ENCODE measurements at places on chromosomes 7 and 10.

DNA sequence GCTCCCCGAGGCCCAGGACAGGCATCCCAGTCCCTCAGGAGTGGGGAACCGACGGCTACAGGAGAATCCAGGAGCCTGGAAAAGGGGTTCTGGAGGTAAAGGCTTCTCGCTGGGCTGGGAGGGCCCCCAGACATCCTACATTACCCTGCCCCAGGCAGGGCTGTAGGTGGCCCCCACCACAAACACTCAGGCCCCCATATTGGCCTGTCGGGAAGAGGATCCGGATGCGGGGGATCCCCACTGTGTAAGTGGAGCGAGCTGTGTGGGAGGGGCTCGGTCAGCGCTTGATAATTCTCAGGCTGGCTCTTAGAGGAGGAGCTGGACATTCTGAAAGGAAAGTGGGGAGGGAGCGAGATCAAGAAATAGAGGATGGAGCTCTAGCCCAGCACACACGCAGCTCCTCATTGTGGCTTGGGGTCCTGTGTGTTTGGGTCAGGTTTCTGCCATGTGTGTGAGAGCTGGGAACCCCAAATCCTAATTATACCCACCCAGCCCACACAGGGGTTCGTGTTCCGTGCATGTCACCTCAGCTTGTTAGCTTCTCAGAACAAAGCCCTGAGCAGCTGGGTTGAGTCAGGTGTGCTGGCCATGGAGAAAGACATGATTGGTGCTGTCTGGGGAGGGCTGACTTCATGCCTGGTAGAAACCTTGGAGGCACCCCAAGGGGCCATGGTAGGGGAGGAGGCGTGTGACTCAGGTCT lies 49.4 kb downstream of the ZNF467 start:
- DNase-seq = no peak

DNA sequence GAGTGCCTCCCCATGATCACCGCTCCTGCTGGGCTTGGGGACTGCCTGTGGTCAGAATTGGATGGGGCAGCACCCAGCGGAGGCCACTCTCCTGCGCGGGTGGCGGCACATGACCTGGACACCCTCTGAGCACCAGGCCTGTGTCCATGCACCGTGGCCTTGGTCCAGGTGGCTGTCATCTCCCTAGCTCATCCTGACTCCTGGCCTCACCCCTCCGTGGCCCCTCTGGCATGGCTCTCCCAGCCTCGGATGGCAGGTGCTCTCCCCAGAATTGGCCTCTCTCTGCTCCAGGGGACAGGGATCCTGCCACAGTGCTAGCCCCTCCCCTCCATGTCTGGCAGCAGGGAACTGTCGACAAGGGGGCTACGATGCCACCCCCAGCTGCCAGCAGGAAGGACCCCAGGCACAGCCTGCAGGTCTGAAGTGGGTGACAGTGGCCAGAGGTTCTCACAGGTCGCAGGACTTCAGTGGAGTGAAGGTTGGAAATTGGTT lies 37.2 kb upstream of the BTBD16 start:
- no peak for DNase-seq

DNA sequence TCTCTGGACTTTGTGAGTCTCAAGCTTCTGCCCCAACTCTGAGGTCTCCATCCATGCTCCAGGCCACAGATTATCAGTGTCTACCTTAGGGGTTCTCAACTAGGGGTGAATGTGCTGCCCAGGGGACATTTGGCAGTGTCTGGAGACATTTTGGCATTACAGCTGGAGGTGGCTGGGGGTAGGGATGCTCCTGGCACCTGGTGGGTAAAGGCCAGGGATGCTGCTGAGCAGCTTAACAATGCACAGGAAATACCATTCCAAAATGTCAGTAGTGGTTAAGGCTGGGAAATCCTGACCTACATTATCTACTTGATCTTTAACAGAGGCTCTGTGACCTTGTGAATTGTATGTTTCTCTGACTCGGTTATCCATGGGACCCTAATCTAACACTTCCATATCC lies 67.3 kb upstream of the PALS2 start:
- no peak for DNase-seq

DNA sequence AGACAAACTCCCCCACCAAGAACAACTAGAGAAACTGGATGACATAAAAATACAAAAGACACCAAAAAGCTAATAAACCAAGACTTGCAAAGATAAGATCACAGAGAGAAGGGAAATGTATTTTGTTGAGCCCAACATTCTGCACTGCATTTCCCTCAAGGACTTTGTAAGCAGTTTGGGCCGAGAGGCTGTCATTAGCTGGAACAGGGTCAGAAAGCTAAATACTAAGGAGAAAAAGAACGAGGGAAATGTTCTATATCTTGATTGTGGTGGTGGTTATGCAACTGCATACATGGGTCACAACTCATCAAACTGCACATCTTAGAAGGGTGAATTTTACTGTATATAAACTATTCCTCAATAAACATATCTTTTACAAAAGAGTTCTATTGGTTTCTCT lies 315.0 kb downstream of the IPMK start:
- no peak for DNase-seq

DNA sequence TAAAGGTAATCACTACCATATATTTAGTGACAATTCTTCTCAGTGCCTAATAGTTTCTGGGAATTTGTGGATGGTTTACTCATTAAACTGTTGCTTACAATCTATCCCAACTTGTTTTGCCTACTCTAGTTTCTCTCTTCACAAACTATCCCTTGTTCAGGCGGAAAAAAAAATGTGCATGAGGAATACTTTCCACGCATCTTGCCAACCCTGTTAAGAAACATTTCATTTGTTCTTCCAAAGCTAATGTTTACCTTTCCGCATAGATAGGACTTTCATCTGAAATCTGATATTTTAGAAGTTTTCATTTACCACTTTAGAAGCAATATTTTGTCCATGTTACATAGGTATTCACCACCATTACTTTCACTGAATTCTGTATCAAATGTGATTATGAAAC lies 191.9 kb downstream of the MDFIC start:
- DNase-seq = no peak

DNA sequence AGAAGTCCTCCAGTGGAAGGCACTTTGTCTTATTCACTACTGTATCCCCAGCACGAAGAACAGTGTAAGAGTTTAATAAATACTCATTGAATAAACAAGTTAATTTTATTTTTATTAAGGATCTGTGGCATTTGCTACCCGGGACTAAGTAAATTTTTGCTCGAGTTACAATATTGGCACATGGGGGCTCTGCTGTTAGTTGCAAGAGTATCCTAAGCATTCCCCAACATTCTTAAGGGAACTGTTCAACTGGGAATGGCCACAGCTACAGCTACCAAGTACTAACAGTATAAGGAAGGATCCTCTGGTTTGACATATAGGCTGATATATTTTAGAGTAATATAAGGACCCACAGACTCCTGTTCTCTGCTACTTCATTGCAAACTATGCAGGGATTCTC lies 8.7 kb upstream of the LRRTM3 start:
- no peak for DNase-seq

DNA sequence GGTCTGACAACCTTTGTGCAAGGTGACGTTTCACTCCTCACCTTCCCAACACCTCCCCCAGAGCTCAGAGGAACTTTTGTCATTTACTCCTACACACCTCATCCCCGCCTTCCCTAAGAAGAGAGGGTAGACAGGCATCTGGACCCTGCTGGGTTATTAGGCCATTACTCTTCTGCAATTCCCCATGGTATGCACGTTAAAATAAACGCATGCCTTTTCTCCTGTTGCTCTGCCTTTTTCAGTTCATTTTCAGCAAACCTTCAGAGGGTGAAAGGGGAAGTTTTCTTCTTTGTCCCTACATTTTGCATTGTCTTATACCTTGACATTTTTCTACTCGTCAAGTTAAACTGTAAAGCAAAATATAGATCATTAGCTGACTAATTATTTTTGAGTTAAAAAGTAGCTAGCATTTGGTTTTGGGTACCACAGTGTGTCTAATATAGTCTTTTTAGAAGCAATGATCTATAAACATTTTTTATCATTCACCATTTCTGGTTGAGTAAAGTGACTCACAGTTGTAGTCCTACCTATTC lies 10.5 kb upstream of the EDRF1 start:
- DNase-seq = no peak

DNA sequence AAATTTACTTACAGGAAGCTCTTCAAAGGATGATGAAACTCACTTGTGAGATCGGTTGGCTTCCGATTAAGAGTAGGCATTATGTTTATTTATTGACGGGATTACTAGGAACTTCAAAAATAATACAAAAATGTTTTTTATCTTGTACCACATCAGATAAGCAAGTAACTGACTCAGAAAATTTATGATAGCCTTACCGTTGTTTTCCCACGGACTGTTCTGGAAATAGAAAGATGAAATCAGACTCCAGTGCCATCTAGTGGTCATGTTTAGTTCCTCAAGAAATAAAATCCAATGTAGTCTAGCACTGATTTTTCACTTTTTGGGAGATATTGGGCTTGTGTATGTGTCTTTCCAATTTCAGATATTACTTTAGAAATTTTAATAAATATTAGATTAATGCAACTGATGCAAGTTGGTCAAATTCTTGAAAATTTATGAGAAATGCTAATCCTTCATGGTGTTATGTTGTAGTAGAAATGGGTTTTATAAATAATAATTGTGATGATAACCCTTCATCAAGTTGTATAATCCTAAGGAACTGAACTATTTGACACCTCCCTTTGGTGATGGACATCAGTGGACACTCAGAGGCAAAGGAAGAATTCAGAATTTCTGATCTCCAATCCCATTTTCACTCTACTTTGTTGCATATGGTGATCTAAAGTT lies 168.8 kb downstream of the TMEM26 start:
- no peak for DNase-seq

DNA sequence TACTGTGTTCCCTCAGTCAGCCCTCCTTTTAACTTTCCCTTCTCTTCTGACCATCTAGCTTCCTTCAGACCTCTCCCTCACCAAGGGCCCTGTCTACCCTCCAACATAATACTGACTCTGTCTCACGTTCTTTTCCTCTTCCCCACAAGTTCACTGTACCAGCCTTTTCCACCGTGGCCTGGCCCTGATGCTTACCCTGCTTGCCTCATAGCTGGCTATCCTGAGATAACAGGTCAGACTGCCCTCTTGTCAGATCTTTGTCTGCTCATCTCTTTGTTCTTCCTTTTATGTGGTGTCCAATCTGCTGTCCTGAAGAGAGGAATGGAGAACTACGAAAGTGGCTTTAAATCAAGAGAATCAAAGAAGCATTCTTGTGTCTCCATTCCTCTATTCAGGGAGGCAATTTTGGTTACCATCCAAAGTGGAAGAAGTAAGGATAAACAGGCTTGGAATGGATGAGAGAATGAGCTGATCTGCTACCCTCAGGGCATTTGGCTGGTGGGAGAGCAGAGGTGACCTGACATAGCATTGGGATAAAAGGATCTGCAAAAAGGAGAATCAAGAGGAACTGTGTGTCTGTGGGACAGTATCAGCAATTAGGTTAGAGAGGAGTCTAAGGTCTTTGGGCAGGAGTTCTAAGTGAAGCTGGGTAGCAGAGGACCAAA lies 8.1 kb downstream of the BTAF1 start:
- DNase-seq = no peak

GRCh38 chr7:4801839-4802231 lies 26.4 kb downstream of the AP5Z1 start:
- DNase-seq = no peak

DNA sequence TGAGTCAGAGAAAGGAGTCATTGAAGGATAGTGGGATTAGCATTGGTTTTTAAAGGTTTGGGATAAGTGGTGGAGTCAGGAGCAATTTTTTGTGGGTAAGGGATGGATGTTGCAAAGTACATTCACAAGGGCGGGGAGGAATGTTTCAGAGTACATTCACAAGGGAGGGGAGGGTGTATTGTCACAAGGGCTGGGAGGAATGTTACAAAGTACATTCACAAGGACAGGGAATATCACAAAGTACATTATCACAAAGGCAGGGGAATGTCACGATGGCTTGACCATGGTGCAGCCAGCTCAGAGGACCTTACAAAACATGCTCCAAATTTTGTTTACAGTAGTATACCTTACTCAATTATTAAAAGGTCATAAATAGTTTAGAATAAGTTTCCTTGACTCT lies 30.3 kb downstream of the C1GALT1 start:
- no peak for DNase-seq

DNA sequence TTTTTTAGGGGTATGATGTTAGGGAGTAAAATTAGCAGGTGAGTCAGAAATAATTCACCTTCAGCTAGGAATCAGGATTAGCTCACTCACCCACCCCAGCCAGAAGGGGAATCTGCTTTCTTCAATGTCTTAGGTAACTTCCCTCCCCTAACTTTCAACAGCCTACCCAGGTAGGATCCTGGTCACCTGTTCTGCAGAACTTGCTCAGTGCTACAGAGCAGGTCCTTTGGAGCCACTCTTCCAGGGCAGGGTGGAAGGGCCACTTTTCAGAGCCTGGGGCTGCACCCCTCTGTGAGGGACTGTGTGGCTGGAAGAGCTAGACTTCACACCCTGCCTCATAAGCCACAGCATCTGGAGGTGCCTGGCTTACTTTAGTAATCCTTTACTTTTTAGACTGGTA lies 58.1 kb downstream of the SHH start:
- no peak for DNase-seq

GRCh38 chr10:114687459-114687858 lies 29.4 kb upstream of the ABLIM1 start:
- no peak for DNase-seq

GRCh38 chr7:21317966-21318915 lies 109.6 kb upstream of the SP4 start:
- DNase-seq = no peak

GRCh38 chr7:44965937-44966730 lies 12.7 kb downstream of the MYO1G start:
- DNase-seq = no peak

DNA sequence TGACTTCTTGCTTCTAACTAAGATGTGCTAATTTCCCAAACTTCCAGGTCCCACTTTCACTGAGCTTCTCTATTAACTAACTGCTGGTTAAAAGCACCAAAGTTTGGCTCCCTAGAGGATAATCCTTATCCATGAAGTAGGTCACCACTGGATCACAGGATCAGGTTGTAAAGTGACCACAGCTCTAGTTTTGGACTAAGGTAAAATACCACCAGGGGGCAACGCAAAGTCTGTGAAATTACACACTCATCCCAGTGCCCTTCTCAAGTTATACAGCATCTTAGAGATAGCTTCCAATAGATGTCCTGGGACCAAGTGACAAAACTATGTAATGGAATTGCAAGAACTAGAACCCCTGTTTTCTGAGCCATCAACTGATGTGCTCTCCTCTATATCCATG lies 116.4 kb upstream of the ASAH2 start:
- no peak for DNase-seq

DNA sequence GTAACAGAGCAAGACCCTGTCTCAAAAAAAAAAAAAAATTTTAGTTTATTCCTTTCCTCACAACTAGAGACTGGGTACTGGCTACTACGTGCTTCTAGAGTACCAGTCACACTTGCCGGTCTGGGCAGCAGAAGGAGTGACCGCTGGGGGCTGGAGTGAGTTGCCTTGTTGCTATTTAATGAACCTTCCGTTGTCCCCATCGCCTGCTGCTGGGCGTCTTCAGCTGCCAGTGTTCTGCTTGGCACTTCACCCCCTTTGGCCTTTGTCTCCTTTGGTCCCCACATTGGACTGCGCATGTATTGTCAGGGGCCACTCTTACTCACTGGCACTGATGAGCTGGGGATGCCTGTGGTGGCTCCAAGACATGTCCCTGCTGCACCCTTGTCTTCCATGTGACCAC lies 110.6 kb downstream of the CLEC2L start:
- DNase-seq = no peak

GRCh38 chr7:19692111-19692828 lies 16.6 kb downstream of the POLR1F start:
- no peak for DNase-seq

GRCh38 chr7:19249281-19249680 lies 104.1 kb upstream of the FERD3L start:
- no peak for DNase-seq

- DNase-seq = no peak
These were observed 256.7 kb upstream of the NPVF start for GRCh38 chr7:25485026-25485425.

GRCh38 chr7:136665878-136666509 lies 202.5 kb upstream of the CHRM2 start:
- no peak for DNase-seq
